BE2C (cell line): ENCODE measurements at places on chromosomes 2 and 18.

DNA sequence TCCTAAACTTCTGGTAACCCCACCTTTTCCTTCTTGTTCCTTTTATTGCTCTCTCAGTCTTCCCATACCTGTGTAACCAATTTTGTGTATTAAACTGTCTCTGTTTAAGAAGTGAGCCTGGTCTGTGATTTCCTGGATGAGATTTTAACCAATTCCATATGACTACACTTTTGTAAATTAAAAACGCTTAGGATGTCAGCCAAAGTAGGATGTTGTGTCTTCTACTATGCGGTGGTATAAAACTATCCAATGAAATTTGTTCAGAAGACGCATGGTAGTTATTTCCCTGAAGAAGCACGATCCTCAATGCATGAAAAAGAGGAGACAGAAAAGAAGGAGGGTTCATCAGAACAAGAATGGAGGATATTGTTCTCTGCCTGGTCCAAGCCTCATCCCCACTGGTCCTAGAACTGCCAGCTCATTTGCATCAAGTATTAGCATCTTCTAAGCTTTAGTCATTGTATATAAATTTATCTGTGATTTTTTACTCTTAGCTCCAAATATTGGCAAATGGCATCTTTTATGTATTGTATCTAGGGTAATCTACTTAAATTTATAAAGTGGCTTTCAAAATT, 127.4 kb downstream of the TGIF1 start:
- DNase-seq = no peak

- peak; percentile 88 for DNase-seq
Observed at GRCh38 chr2:10392951-10393639, 55.0 kb downstream of the ODC1 start.

- peak; percentile 52 for DNase-seq
Observed at GRCh38 chr2:127128445-127128904, 21.5 kb upstream of the BIN1 start.

DNA sequence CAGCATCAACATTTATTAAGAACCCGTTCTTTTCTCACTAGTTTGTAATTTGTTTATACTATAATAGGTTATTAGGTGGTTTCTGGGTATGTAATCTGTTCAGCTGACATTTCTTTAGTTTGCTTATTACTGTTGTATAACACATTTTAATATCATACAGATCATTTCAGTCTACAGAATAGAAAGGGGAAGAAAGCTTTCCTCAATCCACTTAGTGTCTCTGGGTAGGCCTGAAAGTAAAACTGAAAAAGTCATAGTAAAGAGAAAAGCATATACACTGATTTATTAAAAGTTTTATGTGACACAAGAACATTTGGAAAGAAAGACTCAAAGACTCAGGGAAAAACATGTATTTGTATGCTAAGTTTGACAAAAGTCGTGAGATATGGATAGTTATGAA, 16.8 kb upstream of the KCNJ3 start:
- no peak for DNase-seq

DNA sequence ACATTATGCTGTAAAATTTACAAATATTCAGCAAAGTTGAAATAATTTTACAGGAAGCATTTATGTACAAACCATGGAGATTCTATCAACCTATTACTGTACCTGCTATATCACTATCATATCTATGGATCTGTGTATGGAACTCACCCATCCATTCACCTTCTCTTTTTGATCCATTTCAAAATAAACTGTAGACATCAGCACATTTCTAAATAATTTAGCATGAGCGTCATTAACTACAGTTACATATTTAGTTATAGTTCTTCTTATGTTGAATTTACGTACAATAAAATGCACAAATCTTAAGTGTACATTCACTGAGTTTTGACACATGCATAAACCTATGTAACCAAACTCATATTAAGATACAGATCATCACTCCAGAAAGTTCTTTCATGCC, 127.8 kb upstream of the BCL2L11 start:
- DNase-seq = no peak

DNA sequence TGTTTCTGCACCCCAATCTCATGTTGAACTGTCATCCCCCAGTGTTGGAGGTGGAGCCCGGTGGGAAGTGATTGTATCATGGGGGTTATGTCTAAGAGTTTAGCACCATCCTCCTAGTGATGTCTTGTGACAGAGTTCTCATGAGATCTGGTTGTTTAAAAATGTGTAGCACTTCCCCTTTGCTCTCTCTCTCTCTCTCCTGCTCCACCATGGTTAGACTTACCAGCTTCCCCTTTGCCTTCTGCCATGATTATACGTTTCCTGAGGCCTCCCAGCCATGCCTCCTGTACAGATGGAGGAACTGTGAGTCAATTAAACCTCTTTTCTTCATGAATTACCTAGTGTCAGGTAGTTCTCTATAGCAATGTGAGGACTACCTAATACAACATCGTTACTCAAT, 396.9 kb upstream of the LRATD1 start:
- DNase-seq = no peak

- no peak for DNase-seq
Observed at GRCh38 chr2:30655211-30655610, 152.0 kb downstream of the CAPN13 start.

- DNase-seq = no peak
Observed at GRCh38 chr18:5467671-5468070, 76.1 kb downstream of the EPB41L3 start.

DNA sequence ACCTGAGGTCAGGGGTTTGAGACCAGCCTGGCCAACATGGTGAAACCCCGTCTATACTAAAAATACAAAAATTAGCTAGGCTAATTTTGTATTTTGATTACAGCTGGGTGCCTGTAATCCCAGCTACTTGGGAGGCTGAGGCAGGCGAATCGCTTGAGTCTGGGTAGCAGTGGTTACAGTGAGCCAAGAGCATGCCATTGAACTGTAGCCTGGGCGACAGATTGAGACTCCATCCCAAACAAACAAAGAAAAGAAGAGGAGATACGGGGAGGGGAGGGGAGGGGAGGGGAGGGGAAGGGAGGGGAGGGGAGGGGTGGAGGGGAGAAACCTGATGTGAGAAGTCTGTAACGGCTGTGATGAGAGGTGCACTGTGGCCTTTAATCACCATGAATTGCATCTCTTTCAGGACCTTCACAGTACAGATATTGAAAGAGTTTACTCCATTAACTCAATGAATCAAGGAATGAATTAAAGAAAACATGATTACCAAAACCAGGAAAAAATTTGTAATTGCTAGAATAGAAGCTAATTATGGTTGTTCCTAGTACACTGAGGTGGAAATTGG, 135.3 kb downstream of the CALCRL start:
- no peak for DNase-seq
